HFFc6 (cell line): ENCODE measurements at places on chromosomes 5 and 9. TPM values are rescaled to one million over a fixed set of nuclear protein-coding genes. Genes with fewer than 3 reads are reported as not detected.

DNA sequence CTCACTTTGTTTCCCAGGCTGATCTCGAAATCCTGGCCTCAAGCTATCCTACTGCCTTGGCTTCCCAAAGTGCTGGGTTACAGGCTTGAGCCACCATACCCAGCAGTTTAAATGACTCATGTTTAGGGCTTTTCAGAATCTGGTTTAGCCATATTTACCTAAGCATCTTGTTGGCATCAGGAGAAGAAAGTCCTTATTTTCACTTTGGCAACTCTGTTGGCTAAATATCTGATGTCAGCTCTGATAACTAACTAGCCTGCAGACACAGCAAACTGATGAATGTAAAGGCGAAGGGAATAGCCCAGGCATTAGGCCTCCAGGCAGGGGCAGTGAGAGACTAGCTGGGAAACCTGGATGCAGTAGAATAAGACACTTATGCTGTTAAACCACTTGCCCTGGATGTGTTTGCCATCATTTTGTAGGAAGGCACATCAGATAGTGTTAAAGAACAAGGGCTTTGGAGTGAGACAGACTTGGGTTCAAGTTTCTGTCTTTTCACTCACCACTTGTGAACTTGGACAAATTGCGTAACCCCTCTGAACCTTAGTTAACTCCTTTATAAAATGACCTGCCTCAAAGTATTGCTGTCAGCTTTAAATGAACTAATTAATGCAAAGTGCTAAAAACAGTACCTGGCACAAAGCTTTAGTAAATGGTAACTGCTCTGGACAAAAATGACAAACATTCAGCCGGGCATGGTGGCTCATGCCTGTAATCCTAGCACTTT is 34.7 kb upstream of the GARNL3 start:
- no peak for DNase-seq

PCDHB3 gene
- 0.20 and 0.23 TPM in 2 replicates for total RNA-seq

TMEFF1 gene
- total RNA-seq = 1.6 to 2.4 TPM (median 2.0 TPM) in 3 replicates

DNA sequence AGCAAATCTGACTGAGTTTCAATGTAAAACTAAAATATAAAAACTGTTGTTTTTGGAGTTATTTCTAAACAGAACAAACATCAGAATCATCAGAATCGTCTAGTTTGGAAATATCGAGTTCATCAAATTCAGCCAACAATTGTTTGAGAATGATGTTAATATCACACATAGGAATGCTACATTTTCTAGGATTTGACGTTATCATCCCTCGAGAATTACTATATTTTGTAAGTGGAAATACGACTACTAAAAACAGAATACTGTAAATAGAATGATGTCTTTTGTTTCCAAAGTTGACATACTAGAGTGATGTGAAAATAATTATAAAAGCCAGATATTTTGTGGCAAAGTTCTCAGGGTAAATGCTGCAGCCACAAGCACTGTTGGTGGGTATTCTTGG is 805.9 kb downstream of the TLE1 start:
- DNase-seq = no peak

ZNF618 gene
- total RNA-seq = 8.6 and 12.0 TPM in 2 replicates

WDR31 gene
- 0.85 to 1.5 TPM (median 1.4 TPM) in 3 replicates for total RNA-seq

- DNase-seq = peak; percentile 78
Observed at GRCh38 chr9:112050544-112051475, 124.3 kb downstream of the SUSD1 start.

- no peak for DNase-seq
Observed at GRCh38 chr5:116444373-116445295, 130.0 kb downstream of the SEMA6A start.

IL9 gene
- total RNA-seq = not detected in 3 replicates

KLF4 gene
- total RNA-seq = 1.5 and 2.2 TPM in 2 replicates

C9orf50 gene
- 0.50 TPM in 1 of 3 replicates, not detected in the others for total RNA-seq

DNA sequence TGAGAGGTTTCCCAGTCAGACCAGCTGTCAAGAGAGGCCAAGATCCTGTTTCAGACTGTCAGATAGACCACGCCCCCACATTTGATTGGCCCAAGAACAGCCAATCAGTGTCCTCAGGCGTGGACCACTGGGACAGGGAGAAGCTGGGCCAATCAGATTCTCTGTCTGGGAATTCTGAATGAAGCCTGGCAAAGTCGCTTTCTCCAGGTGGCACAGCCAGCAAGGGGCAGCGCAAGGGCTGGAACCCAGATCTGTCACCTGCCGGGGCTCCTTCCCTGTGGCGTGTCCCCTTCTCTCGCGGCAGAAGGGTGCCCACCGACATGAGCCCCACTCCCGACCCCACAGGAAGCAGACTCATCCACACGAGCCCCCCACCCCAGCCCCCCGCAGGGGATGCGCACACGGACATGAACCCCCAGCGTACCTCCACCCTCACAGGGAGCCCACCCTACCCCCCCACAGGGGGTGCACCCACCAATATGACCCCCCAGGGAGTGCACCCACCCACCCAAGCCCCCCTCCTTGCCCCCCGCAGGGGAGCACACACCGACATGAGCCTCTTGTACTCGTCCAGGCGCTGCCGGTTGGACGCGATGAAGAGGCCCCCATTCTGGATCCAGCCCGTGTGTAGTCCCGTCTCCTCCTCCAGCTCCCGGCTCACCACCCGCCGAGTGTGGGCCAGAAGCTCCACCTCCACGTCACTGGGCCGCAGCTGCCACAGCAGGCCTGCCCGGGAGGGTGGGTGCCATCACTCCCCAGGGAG is 6.1 kb downstream of the SARDH start:
- peak; percentile 28 for DNase-seq

- DNase-seq = no peak
Observed at GRCh38 chr9:268616-269015, 54.0 kb downstream of the DOCK8 start.

CCL27 gene
- 0.88 TPM in 1 of 2 replicates, not detected in the other for total RNA-seq

GRCh38 chr9:38017149-38017884 is 51.7 kb downstream of the SHB start:
- DNase-seq = peak; percentile 63

PALM2AKAP2 gene
- 19.2 to 35.1 TPM (median 34.5 TPM) in 3 replicates for total RNA-seq

FCN2 gene
- not detected in 2 replicates for total RNA-seq

GRCh38 chr9:131188976-131189375 is 63.6 kb downstream of the NUP214 start:
- no peak for DNase-seq

TEX48 gene
- total RNA-seq = not detected in 3 replicates

PGM5 gene
- total RNA-seq = 0.11 to 0.59 TPM (median 0.32 TPM) in 3 replicates

- DNase-seq = no peak
Observed at GRCh38 chr9:138071731-138072130, 194.1 kb downstream of the CACNA1B start.

SYK gene
- not detected in 3 replicates for total RNA-seq

CTSL gene
- 220 and 232 TPM in 2 replicates for total RNA-seq

- peak; percentile 47 for DNase-seq
Observed at GRCh38 chr5:174327317-174327864, 281.9 kb downstream of the NSG2 start.

DNA sequence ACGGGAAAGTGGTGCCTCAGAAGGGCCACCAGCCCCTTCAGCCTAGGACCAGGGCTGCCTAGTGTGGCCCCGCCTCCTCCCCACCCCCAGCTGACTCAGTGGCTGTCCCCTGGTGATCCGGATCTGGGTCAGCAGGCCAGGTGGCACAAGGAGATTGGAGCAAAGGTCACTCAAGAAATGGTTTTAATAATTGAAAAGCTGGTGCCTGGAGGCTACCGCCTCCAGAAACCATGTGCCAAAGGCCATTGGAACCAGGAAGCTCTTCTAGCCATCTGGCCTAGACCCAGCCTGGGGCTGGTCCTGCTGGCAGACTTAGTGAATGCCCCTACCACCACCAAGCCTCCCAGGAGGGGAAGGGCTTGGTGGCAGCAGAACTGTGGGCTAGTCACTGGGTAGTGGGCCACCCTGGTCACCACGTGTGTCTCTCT is 1.5 kb downstream of the ST6GALNAC4 start:
- no peak for DNase-seq

- DNase-seq = no peak
Observed at GRCh38 chr5:56632199-56632598, 183.2 kb upstream of the MAP3K1 start.

UGT3A1 gene
- not detected in 2 replicates for total RNA-seq

CTXN3 gene
- not detected in 3 replicates for total RNA-seq

PCDHGA3 gene
- total RNA-seq = 1.9 to 9.1 TPM (median 7.8 TPM) in 3 replicates

- DNase-seq = no peak
Observed at GRCh38 chr5:83726912-83727311, 6.3 kb upstream of the HAPLN1 start.

WDR38 gene
- total RNA-seq = not detected in 3 replicates

CCDC192 gene
- total RNA-seq = not detected in 2 replicates

DNA sequence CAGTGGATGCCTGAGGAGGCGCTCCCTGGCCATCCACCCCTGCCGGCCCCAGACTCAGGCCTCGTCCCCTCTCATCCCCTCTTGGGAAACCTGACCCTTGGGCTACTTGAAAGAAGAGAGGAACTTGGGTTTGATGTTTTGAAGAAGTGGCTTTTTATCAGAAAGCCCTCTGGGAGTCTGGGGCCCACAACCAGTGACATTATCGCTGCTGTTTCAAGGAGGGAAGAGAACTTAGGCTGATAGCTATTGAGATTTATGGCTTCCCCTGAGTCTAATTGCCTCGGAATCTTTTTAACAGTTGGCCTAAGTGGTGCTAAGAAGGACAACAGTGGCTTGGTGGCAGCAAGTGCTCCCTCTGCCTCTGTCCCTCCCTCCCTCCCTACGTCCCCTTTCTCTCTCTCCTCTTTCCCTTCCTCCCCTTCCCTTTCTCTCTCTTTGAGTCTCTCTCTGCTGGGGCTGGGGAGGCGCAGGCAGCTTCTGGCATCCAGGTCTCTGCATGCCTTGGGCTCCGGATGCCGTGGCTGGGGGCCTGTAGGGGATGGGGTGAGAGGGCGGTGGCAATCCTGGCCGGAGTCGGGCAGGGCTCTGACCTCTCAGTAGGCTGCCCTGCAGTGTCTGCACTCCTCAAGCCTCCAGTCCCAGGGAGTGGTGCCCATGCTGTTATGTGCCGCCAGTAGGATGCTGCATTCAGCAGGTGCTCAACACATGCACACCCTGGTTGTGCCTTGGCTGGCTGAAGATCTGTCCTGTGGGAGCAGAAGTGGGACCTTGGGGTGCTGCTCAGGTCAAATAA is 49.6 kb upstream of the RXRA start:
- no peak for DNase-seq

- DNase-seq = peak; percentile 81
Observed at GRCh38 chr9:1979741-1980367, 35.3 kb upstream of the SMARCA2 start.

DNA sequence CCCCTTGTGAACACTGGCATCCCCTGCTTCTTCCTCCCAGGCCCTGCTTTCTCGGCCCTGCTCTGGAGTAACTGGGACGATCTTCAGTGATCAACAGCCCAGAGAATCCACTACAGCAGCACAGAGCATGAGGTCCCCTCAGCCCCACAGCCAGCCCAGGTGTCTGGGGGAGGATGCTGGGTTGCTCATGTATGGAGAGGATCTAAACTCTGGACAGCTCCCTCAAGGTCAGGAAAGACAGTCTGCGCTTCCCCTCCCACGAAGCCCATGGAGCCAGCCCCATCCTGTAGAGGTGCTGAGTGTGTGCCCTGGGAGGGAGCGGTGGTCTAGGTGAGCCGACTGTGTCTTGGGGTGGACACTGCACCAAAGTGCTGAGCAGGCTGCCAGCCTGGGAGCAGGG is 190.2 kb downstream of the GABBR2 start:
- no peak for DNase-seq

DAB2 gene
- total RNA-seq = 242 to 307 TPM (median 251 TPM) in 3 replicates

DNA sequence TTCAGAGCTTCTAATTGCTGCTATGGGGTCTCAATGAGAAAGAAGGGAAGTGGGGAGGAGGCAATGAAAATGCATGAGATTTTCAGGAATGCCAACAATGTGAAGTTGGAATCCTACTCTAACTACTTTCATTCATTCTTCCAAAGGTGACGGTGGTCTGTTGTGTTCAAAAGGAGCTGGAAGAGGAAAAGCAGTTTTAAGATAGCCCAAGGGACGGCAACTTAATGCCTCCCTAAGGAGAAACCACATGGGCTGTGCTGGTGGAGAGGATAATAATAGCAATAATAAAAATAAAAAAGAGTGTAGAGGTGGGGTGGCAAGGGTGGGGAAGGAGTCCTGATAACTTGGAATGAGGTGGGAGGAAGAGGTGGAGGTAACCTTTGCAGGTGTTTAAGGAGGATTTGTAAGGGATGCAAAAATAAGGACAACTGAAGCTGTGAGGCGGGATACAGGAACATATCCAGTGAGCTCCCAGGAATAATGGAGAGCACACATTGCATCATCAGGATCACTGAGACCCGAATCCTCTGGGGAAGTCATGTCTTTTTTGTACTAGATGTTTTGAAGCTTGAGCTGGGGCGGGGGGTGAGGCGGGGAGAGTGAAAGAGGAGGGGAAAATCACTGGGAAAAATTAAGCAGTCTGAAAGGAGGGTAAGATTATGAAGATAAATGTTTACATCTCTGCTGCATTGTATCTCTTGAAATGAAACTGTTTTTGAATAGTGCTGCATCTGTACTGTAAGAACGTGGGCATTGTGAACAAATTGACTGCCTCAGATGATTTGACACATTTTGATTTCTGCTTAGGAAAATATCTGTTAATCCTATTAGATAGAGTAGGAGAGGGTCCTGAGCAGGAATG is 120.1 kb upstream of the TMEM161B start:
- DNase-seq = no peak

- no peak for DNase-seq
Observed at GRCh38 chr9:13520069-13520468, 240.6 kb upstream of the MPDZ start.

DNA sequence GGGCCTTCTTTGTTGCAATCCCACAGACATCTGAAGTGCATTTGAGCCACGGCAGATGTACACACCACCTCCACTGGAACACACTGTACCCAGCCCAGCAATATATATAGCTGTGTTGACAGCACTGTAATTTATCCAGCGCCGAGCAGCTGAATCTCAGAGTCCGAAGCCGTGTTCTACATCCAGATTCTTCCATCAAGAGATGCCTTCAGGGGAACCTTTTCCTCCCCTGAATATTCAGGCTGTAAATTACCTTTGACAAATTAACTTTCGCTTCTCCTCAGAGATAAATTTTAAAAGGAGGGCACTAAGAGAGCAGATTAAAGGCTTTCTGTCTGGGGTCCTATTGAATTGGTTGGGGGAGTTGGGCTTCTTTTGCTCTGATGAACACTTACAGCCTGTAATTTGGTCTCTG is 76.4 kb downstream of the ROR2 start:
- DNase-seq = no peak
